ENCODE measurements at places on chromosomes 2 and 18.

GRCh38 chr18:47331641-47332040 lies 80.2 kb upstream of the SKOR2 start:
- DNase-seq: no peak

DNA sequence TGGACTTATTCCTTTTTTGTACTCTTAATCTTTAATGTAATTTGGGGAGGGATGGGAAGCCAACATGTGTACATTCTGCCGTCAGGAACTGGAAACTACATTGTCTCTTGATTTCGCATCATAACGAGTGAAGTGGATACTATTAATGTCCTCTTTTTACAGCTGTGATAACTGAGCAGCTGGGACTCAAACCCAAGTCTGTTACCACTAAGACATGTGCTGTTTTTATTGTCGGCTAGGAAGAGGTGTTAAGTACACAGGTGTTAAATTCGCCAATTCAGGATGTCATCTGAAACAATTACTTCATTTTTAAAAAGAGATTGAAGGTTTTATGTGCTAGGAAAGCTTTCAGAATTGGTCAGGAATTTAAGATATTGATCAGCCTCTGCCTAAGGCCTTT lies 6.9 kb downstream of the GMCL1 start:
- DNase-seq: no peak

- no peak for DNase-seq
Measured at GRCh38 chr2:74824679-74825078, 9.2 kb upstream of the HK2 start.

DNA sequence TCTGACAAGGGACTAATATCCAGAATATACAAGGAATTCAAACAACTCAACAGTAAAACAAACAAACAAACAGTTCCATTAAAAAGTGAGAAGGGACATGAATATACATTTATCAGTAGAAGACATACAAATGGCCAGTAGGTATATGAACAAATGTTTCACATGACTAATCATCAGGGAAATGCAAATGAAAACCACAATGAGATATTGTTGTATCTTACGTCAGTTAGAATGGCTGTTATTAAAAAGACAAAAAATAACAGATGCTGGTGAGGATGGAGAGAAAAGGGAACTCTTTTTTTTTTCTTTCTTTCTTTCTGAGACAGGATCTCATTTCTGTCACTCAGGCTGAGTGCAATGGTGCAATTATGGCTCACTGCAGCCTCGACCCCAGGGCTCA lies 175.5 kb downstream of the CAMKMT start:
- no peak for DNase-seq

DNA sequence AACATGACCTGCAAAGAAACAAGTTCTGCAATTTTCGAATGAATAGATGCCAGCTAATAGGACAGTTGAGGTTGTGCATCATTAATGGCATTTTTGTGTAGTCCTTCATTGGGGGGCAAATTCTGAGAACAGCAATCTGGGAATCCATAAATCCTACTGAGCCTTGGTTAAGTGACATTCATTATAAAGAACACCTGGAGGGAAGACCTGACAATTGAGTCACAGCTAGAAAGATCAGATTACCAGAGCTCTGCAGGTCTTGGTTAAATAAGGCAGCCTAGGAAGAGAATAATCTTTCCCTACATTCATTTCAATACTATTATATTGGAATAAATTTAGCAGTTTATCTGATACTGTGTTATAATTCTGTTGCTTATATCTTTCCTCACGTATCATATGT lies 14.3 kb downstream of the KCNH7 start:
- no peak for DNase-seq

DNA sequence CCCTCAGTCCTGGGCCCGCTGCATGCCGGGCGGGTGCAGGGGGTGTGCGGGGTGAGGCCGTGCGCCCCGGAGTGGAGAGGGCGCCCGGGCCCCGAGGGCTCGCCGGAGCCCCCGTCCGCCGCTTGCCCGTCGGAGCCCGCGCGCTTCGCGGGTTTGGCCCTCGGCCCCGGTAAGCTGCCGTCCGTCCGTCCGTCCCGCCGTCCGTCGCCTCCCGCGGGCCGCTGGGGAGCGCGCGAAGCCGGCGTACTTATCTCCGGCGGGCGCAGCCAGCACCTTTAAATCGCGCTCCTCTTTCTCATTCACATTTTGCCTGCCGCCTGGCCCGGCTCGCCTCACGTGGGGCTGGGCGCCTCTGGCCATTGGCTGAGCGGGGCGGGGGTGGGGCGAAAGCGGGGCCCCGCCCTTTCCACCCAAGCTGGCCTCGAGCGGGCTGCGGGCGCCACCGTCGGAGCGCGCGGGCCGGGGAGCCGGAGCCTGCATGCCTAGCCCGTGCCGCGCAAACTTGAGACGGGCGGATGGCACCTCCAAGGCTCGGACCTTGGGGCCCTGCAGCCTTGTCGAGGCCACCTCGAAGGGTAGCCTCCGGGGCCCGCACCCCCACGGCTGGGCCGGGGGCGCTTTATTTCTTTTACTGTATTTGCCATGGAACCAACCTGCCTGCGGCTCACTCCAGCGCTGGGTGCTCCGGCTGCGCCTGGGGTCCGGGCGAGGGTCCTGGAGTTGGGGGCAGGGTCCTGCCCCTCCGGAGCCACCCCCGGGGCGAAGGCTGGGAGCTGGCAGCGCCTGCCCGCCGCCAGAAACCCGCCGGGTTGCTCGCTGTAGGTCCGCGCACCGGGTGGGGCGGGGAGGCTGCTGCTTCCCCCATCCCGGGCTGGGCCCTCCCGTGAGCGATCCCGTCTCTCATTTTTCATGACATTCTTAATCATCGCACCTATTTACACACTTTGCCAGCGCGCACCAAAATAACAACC lies at the start of gene GBX2:
Gene GBX2 (minus strand): TSS at position 277 of the 971 bp plus-strand sequence. CDS start 415 bp downstream, outside the sequence.
- DNase-seq: no peak

- DNase-seq: no peak
Measured at GRCh38 chr18:49227441-49228165, 232.8 kb downstream of the DYM start.

- DNase-seq: no peak
Measured at GRCh38 chr2:118085173-118086023, 2.9 kb upstream of the INSIG2 start.

- no peak for DNase-seq
Measured at GRCh38 chr2:180787330-180787729, 193.1 kb upstream of the UBE2E3 start.

DNA sequence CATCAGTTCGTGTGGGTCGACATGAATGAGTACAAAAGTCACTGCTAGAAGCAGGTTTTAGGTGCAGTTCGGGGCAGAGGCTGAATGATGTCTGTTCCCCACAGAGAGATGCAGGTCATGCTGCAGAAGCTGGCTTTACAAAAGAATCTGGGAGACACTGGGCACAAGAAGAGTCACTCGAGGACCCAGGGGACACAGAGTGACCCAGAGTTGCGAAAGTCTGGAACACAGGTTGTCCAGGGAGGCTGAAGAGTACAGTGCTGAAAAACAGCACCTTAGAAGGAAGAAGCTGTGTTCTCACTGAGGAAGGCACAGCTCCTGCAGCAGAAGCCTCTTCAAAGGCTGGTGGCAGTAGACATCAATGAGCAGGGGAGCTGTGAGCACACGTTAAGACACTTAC lies 14.8 kb downstream of the CACNB4 start:
- no peak for DNase-seq

- no peak for DNase-seq
Measured at GRCh38 chr2:106189325-106189724, 4.8 kb downstream of the UXS1 start.

DNA sequence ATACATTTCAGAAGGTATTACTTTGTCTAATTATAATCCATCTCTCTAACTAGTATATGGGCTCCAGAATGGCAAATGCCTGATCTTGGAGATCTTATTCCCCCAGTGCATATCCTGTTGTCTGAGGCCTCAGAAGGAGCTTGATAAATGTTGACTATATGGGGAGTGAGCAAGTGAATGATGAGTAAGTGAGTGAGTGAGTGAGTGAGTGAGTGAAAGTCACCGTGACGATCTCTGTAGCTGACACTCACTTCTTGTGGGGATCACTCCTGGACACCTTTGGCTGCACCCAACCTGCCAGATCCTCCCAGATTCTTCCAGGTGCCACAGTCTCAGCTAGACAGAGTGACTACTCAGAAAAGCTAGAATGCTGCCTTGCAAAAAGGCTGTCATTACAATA lies 2.8 kb downstream of the XDH start:
- DNase-seq: no peak

GRCh38 chr2:99748344-99748743 lies 258.5 kb upstream of the REV1 start:
- no peak for DNase-seq

DNA sequence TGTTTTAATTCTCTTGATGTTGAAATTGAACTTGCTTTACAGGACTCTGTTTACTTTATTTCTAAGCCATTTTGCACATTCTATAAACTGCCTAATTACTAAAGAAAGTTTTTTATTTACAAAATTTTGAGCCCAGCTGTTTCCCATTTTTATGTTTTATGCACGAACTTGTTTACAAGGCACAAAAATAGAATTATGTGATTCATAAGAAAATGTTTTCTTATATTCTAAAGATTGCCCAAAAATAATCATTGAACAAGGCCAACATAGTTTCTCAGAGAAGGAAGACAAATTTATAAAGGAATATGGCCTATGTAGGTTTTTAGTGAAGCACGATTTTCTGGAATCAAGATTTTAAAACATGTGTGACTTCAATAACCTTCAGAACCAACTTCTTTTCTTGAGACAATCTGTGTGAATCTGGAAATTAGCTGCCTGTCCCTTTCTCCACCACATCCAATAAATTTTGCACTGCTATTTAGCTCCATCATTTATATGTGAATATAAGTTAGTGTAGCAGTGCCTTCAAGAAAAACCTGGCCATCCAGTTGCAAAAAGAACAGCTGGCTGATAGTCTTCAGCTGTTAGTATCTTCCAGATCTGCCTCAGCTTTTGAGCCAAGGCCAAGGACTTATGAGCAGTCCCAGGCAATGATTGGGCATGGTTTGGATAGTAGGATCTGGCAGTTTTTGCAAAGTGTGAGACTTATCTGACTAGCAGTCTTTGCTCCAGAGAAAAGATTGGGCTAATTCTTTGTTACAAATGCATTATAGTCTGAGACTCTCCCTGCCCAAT lies 253.2 kb upstream of the COL3A1 start:
- DNase-seq: no peak

- DNase-seq: no peak
Measured at GRCh38 chr2:225400060-225400511, 576 bp downstream of the NYAP2 start.

DNA sequence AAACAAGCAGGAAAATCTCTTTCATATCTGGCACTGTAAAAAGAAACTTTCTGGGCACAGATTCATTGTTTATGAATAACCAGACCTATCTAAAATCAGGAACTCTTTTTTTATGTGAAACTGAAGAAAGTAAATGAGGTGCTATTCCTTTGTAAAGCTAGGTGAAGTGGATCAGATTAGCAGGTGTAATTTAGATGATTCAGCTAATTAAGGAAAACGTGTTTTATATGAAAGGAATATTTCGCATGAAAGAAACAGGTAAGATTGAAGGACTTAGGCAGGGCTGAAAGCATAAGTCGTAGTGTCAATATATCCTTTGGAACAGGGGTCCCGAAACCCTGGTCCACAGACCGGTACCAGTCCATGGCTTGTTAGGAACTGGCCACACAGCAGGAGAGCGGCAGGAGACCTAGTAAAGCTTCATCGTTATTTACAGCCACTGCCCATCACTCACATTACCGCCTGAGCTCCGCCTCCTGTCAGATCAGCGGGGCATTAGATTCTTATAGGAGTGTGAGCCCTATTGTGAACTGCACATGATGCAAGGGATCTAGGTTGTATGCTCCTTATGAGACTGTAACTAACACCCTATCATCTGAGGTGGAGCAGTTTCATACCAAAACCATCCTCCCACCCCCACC lies 20.3 kb upstream of the XIRP2 start:
- no peak for DNase-seq

DNA sequence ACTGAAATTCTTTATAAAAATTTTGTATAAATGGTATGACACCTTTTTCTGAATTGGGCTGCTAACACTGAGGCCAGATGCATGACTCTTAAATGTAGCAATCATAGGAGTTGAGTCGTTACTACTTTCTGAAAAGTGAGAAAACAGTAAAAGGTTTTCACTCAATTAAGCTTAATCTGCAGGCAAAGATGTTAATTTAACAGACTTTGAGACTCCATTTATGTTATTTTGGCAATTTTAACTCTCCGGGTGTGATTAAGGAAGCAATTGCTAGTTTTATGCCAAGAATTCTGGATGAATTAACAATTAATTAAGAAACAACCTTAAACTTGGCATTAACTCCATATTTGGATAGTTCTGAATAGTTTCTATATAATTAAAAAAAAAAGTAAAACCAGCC lies 104.3 kb downstream of the AGPS start:
- DNase-seq: no peak

GRCh38 chr2:83155826-83156225 lies 1303.3 kb downstream of the SUCLG1 start:
- DNase-seq: no peak

- DNase-seq: no peak
Measured at GRCh38 chr2:25270061-25270460, 71.7 kb downstream of the DNMT3A start.

DNA sequence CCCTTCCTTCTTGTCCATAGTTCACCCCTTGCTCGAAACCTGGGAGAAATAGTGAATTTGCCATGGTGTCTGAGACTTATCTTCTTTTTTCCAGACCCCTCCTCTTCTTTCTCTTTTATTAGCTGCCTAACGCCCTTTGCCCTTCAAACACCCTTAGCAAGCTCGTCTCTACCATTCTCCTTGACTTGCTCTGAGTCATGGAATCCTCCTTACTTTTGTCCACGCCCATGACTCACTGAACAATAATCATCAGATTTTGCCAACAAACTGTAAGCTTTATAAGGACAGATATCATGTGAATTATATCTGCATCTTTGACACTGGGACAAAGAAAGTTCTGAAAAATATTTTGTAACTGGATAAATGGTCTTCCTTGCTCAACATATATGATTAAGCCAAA lies 67.1 kb upstream of the CNTNAP5 start:
- no peak for DNase-seq

DNA sequence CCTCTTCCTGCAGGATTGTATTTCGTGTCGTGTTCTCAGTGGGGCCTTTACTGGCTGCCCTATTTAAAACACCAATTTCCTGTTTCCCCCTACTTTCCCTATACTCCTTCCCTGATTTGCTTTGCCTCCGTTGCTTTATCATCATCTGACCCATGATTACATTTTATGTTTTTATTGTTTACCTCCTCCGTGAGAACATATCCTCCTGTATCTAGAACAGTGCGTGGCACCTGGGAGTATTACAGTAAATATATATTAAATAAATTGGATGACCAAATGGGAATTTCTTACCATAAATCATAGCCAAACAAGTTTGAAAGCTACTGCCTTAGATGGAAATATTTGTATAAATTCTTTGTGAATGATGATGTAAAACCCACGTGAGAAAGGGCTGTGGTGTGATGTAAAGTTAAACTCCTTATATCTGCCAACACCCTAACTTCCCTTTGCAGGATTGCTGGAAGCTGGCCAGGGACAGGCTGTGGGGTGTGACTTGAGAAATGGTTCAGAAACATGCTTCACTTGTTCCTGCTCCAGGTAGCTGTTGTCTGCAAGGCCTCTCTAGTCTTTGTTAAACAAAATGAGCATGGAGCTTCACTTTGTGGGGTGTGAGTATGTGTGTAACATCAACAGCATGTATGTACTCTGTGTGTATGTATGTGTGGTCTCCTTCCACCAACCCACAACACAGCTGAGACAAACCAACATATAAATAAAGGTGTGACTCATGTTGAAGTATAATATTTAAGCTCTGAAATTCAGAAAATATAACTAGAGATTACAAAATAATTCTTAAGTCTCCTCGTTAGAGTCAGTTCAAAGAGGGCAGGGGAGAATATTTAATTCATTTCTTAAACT lies 40.3 kb downstream of the LHCGR start:
- DNase-seq: peak; percentile 18
